HT1080 (cell line): ENCODE measurements at places on chromosomes 7 and 10. TPM values are rescaled to one million over a fixed set of nuclear protein-coding genes. Genes with fewer than 3 reads are reported as not detected.

ARHGEF5 gene
- 1.0 and 2.5 TPM in 2 replicates for total RNA-seq

CCDC136 gene
- total RNA-seq = 5.7 and 7.6 TPM in 2 replicates

DNA sequence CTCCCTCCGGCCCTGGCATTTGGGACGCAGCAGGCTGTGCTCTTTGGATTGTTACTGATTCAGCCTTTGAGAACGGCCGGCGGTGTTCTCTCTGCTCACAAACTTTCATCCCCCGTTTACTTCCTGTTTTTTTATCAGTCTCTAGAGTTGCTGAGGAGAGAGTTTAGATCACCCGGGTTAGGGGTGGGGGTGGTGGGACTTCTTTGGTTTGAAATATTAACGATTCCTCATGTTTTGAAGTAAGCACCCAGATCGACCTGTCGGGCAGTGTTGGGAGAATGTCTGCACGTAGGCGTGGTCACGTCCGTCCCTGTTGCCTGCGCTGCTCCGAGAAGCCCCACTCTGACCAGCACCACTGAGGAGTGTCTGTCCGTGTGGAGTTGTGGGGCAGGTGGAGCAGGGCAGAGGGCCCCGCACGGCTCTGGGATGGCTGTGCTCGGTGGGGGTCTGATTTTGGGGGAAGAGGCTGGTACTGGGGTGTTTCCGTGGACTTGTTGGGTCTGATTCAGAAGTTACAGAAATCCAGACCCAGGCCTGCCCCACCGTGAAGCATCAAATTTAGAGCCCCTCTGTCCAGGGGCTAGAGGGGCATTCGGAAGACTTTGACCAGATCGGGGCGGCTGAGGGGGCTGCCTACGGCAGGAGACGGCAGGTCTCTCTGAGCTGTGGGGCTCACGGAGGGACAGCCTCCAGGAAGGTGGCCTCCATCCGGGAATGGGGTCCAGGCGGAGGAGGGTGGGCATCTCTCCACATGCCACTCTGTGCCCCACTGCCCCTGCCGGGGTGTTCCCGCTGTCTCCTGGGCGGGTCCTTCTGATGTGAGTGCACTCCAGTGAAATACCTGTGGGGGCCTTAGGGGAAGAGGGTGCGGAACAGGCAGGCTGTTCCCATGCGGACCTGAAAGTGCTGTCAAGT, 7.4 kb downstream of the INPP5A start:
- no peak for DNase-seq

DNA sequence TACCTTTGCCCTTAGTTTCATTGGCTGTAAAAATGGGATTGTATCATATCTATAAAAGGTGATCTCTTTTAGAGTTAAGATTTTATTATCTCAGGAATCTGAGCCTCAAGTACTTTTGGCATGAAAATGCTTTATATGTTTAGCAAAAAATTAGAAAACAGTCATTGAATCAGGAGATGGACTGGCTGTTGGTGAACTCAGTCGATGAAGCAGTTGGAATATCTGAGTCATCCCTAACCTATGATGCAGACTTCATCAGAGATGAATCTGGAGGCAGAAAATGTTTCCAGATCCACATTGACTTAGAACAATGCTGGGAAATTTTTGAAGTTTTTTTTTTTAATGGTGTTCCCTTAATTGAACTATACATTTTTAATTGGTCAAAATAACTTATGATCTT, 228.5 kb downstream of the SLC25A13 start:
- peak; percentile 82 for DNase-seq
